ENCODE measurements at places on chromosomes 2 and 18. TPM values are rescaled to one million over a fixed set of nuclear protein-coding genes. Genes with fewer than 3 reads are reported as not detected.

The TUBA4B gene
- total RNA-seq = not detected

The LYPD1 gene
- total RNA-seq = not detected

The SCYGR4 gene
- not detected for total RNA-seq

The ANKRD30B gene
- not detected for total RNA-seq

The CCDC141 gene
- total RNA-seq = 0.24 TPM

The ARHGEF33 gene
- total RNA-seq = 0.28 TPM

The TMEM198 gene
- 7.6 TPM for total RNA-seq

The RIT2 gene
- not detected for total RNA-seq

The ST8SIA5 gene
- total RNA-seq = 0.17 TPM

The CCT4 gene
- total RNA-seq = 207 TPM

The GALNT13 gene
- total RNA-seq = not detected

The EIF2AK3 gene
- 32.4 TPM for total RNA-seq

The SP140 gene
- 67.9 TPM for total RNA-seq

The OR6B2 gene
- not detected for total RNA-seq

The KIAA2012 gene
- total RNA-seq = not detected

All from natural killer cell treated with Interleukin-12 subunit alpha and Interleukin-12 subunit beta and Interleukin-15 and Interleukin-18, amount 100 ng/mL, for 72 hours (primary cell).